ENCODE measurements at places on chromosomes 1 and 21.

GRCh38 chr21:46206163-46207005 lies 22.1 kb upstream of the SPATC1L start:
- DNase-seq: no peak

- DNase-seq: no peak
Measured at GRCh38 chr1:69611316-69611715, 43.6 kb downstream of the LRRC7 start.

DNA sequence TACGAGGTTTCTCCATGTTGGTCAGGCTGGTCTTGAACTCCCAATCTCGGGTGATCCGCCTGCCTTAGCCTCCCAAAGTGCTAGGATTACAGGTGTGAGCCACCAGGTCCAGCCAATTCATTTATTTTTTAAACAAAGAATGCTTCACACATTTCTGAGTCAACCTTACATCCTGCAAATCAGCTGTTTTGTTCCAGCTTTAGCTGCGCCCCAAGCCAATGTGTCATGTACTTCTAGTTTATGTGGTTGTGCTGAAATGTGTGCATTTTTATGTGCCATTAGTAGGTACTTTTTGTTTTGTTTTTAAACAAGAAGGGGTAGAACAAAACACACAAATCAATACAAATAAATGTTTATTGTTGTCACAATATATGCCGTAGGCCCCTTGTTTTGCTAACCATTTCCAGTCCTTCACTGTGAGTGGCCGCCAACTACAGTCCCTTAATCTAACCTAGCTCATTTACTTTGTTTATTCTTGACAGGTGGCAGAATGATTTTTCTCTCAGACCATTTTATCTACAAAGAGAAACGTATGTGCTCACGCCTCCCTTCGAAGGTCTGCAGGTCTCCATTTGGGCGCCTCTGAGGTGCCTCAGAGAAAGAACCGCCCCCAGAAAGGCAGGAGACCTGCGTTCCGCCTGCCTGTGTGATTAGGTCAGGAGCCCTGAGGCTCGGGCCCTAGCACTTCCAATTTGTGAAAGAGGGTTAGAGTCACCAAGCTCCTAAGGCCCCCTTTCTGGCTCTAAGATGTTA lies 2.8 kb upstream of the CASQ2 start:
- no peak for DNase-seq

DNA sequence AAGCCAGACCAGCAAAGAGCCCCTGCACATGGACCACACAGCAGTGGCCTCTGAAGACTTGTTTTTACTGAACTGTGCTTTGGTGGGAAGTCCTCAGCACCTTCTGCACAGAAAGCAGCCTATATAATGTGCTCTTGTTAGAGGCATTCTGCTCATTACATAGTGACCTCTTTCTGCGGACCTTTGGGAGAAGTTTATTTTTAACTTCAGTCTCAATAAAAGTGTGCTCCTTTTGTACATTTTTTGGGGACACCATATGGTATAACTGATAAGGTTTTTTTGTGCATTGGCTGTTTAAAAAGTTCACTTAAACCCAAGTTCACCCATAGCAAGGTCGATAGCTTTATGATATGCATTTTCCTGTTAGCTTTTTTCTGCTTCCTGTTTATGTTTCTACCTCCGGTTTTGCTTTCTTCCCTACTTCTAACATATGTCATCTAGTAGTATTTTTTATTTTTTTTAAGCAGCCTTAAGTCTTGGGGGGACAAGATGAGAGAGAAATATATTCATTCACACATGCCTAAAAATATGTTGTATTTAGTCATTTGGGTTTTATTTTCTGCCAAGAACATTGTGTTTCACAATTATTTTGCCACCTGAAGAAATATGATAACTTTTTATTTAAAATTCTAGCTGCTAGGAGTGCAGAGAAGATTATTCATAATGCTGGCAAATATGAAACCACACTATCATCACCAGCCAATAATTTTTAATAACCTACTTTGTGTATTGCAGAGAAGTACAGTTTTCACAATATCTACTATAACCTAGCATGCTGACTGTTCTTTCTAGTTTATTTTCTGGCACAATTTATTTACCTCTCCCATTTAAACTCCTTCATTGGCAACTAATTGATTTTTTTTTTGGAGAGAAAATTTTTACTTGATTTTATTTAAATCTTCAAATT lies 22.9 kb upstream of the SLC19A2 start:
- DNase-seq: no peak

- peak; percentile 75 for DNase-seq
Measured at GRCh38 chr1:48966583-48966982, 189.9 kb upstream of the BEND5 start.

DNA sequence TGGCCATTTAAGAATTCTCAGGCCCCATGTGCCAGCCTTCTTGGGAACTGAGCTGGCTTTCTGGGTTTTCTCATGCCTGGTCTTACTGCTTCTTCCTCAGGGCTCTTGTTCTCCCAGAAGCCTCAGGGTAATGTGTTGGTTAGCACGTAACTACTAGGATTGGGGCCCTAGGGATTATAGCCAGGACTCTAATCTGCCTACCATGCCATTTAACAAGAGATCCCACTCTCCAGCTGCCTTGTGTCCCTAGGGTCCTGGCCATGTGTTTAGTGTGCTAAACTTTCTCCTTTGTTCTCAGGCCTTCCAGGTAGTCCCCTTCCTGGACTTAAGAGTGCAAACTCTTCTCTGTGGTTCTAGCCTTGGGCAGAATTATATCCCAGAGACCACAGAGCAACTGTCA lies 2.2 kb upstream of the SH3BGRL3 start:
- no peak for DNase-seq

Measured in fibroblast of skin of right biceps (primary cell).